ENCODE measurements at places on chromosomes 3 and 15.

- no peak for DNase-seq
These were observed 30.0 kb downstream of the STARD5 start for GRCh38 chr15:81293728-81294515.

GRCh38 chr3:105715372-105715771 lies 153.4 kb downstream of the CBLB start:
- DNase-seq, result no peak

DNA sequence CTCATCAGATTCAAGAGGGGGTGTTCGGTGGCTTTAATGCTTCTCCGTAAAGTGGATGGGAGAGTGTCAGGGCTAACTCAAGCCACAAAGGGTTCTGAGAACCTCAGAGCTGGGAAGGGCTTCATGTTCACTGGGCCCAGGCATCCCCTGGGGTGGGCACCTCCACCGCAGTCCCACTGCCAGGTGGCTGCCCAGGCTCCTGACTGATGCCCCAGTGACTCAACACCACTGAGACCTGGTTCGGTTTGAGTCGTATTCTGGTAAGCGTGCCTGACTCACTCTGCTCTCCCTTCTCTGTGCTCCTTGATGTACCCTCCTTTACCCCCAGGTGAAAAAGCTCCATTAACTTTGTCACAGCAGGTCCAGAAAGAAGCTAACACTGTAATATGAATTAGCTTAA lies 304.6 kb downstream of the RPLP1 start:
- no peak for DNase-seq

GRCh38 chr15:73914145-73914544 lies 12.1 kb upstream of the LOXL1 start:
- DNase-seq, result no peak

DNA sequence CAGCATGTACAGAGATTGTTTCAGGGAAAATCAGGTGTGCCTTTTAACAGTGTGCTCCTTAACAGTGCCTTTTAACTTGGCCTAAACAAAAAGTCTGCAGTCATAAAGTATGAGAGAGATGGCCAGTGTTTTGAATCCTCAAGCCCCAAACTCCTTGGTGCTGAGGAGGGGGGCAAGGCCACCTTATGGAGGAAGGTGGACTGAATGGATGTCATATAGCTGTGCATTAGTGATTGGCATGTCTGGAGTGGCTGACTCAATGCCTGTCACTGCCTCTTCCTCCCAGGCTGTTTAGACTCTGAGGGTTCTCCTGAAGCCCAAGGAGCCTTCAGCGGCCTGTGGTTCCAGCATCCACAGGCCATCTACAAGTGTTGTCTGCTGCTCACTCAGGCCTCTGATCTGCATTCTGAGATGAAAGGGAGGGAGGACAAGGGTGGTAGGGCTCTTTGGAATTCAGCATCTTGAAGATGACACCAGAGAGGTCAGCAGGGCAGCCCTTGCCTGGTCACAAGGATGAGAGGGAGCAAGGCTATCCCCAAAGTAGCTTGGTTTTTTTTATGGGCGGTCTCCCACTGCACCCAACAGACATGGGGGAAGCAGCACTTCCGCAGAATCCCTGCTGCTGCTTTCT lies 1.5 kb downstream of the FOXL2NB start:
- no peak for DNase-seq

GRCh38 chr3:173770011-173770410 lies 372.5 kb downstream of the NLGN1 start:
- DNase-seq, result no peak

DNA sequence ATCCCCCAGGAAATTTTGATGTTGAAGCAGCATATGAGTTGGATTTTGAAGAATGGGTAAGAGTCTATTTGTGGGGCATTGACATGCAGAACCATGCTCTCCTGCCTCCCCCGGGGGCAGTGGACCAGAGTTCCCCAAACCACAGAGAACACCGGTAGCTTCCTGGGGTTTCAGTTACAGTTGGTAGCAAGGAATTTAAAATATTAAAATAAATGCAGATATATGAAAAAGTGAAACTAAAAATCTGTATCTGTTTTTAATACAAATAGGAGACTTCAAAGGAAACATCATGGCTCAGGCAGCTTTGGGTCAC lies 37.4 kb downstream of the SLC9A9 start:
- no peak for DNase-seq

DNA sequence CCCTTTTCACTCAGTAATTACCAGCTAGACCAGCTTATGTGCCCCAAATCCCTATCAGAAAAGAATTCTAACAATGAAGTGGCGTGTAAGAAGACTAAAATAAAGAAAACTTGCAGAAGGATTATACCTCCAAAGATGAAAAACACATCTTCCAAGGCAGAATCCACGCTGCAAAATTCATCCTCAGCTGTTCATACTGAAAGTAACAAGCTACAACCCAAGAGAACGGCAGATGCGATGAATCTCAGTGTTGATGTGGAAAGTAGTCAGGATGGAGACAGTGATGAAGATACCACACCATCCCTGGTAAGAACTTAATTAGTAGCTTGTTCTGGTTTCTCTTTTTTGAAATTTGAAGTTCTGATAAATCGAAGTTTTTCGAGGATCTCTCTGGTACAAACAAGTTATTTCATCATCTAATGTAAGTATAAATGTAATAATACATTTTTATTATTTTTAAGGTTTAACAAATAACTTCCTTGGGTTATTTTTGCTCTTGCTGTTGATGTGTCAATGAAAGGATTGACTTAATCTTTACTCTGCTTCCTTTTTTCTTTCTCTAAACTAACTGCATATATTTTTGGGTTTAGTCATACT lies 1.4 kb downstream of the WDR76 start:
- DNase-seq, result no peak

DNA sequence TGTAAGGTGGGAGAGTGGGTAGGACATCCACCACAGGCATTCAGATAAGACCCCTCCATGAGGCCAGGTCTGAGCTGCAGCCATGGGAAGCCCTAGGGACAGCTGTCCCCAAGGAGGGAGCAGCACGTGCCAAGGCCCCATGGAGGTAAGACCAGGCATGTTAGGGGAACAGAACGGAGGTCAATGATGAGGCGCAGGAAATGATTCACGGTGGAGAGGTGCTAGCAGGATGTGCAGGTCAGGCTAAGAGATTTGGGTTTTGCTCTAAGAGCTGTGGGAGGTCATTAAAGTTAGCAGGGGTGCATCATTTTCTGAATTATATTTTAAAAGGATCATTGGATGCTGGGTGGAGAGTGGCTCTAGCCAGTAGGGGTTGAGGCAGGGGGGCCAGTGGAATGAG lies 66.4 kb upstream of the SNRPA1 start:
- no peak for DNase-seq

DNA sequence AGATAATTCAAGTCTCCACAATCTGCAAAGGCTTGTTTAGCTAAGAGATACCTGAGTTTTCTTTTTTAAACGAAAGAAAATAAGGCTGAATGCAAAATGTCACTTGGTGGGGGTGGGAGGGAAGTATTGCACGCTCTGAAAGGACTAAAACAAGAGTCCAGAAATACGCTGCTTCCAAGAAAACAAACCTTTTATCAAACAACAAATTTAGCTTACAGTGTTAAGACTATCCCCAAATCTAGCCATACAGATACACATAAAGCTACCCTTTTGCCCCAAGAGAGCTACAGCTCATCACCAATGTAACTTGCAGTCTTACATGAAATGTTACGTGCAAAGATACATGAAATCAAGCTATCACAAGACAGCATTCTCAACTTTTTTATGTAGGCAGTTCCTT lies 522.5 kb downstream of the FOXP1 start:
- DNase-seq, result no peak

DNA sequence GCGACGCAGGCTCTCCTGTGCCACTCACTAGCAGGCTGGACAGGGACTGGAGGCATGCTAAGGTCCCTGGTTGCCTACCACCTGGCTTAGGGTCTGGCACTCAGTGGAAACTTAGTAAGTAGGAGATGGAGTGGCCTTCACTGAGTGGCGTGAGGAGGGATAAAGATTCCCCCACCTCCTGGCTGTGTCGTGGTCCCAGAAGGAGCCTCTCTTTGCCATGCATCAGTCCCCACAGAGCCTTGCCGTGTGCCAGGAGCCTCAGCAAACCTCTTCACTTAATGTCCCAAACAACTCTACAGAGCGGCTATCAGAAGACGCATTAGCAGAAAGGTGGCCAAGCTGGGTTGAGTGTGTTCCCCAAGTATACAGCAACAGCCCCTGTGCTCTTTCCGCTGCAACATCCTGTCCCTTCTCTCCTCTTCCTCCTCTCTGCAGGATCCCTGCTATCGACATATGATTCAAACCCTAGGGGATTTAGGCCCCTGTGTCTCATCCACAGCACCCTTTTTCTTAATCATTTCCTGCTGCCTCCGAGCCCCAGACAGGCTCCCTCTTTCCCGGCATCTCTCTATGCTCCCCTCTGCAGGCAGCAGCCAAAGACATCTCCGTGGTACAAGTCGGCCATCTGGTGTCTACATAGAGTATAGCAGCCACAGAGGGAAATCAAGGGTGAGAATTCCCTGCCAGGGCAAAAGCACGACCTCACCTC lies 66.7 kb downstream of the SLC6A1 start:
- peak; percentile 73 for DNase-seq

- no peak for DNase-seq
These were observed 58.7 kb downstream of the FOXB1 start for GRCh38 chr15:60062826-60063225.

- DNase-seq, result no peak
These were observed 193.7 kb downstream of the TCF12 start for GRCh38 chr15:57112178-57112577.

DNA sequence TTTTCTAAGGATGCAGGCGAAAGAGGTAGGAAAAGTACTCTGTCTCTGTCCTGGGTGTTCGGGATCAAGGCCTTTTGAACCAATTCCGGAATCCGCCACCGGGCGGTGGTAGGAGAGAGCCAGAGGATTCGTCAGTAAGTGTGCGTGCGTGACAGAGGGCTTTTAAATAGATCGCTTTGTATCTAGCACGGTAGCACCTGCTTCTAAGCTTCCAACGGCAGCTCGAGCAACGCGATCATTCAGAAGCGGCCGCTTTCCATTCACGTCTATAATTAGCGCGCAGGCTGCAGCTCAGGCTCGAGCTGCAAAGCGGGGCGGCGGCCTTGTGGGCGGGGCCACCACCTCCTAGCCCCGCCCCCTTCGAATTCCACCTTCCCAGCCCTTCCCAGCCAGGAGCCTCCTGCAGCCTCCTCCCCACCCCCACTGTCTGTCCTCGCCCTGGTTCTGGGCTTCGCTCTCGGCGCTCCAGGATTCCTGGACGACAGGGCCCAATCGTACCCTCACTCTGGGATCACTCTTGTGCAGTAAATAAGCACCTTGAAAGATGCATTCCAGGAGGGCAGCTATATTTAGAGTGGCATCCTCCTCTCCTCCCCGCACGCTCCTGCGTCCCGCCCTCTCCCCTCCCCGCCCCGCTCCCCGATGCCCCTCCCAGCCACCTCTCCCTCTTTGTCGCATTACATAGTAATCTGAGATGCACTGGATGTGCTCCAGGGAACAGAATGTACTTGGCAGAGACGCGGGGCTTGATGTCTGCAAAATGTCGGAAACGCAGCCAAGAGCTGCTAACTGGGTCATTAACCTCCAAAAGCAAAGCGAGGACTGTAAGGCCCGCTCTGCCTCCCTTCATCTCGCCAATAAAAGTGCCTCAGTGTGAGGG lies 224.1 kb upstream of the TPRG1 start:
- DNase-seq, result peak; percentile 97

- no peak for DNase-seq
These were observed 539.7 kb downstream of the DIPK2A start for GRCh38 chr3:144511346-144511745.

- no peak for DNase-seq
These were observed 27.6 kb downstream of the LRIG1 start for GRCh38 chr3:66473181-66473580.

GRCh38 chr3:20511863-20512505 lies 326.0 kb upstream of the SGO1 start:
- DNase-seq, result peak; percentile 44

DNA sequence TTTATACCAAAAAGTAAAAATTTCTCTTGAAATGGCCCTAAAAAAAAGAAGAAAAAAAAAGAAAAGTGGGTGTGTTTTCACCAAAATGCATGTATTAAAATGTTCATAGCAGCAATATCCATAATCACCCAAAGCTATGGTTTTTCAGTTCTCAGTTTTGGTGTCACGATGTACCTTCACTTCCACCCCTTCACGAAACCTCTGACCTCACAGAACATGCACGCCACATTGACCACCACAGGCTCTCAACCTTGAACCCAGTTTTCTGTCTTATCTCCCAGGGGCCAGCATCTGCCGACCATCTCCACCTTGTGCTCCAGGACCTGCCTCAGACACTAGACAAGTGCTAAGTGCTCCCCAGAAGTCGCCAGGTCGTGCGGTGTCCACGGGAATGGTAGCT lies 30.4 kb downstream of the COLQ start:
- no peak for DNase-seq

- no peak for DNase-seq
These were observed 164.6 kb upstream of the PFN2 start for GRCh38 chr3:150135287-150135721.

GRCh38 chr3:27378331-27378730 lies 9.1 kb upstream of the NEK10 start:
- no peak for DNase-seq

DNA sequence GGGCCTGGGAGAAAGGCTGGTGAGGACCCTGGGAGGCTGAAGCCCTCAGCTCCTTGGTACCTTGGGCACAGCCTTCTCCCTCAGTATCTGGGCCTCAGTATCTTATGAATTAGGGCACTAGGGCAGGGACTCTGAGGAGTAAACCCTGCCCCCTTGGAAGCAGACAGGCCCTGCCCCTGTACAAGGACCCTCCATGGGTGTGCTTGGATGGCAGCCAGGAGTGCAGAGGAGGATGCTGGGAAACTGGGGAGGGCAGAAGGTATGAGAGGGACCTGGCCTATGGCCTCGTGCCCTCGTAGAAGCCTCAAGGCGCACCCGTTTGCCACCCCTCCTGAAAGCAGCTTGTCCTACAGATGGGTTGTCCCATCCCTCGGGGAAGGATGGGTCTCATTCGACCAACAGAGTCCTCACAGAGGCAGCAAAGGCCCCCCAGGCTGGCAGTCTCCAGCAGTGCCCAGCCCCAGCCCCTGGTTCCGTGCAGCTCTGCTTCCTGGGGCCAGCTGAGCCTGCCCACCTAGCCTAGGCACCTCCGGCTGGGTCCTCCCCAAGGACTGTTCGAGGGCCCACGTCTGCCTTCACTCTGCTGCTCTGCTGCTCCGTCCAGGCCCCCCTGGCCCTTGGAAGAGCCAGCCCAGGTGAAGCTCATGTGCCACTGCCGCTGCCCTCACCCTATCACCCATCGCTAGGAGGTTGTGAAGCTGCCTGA lies 15.3 kb upstream of the SEMA3F start:
- no peak for DNase-seq

- DNase-seq, result no peak
These were observed 21.8 kb downstream of the MGLL start for GRCh38 chr3:127800508-127800907.

DNA sequence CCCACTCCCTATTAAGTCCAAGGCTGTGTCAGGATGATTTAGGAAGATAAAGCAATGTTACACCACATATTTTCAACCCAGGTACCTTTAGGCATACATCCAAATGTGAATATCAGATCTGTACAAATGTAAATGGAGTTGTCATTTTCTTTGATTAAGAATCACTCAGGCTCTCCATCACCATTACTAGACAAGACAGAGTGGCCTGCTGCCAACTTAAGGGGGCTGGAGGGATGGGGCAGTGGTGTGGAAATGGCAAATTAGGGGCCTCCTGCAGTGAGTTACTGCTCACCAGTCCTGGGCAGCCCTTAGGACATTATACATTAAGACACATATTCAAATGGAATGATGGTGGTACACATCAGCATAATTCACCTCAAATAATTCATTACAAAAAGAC lies 211.0 kb downstream of the TNIK start:
- no peak for DNase-seq

- no peak for DNase-seq
These were observed 51.0 kb downstream of the ZDHHC19 start for GRCh38 chr3:196159952-196160804.

- DNase-seq, result no peak
These were observed 19.6 kb upstream of the SUCLG2 start for GRCh38 chr3:67674055-67674454.

GRCh38 chr3:6825524-6825923 lies 35.4 kb upstream of the GRM7 start:
- DNase-seq, result no peak
